ENCODE measurements at places on chromosomes 2 and 18. TPM values are rescaled to one million over a fixed set of nuclear protein-coding genes. Genes with fewer than 3 reads are reported as not detected.

SIX3 gene
- total RNA-seq = not detected

FAM124B gene
- total RNA-seq = 6.3 TPM

CTLA4 gene
- 0.67 TPM for total RNA-seq

ANKRD30B gene
- 17.2 TPM for total RNA-seq

SPOPL gene
- total RNA-seq = 24.2 TPM

GALNT1 gene
- 64.9 TPM for total RNA-seq

TFPI gene
- total RNA-seq = 106 TPM

IL36A gene
- not detected for total RNA-seq

Data from sciatic nerve (tissue), 2 donors.